ENCODE measurements at places on chromosomes 3 and 15.

GRCh38 chr3:37770938-37771918 is 90.5 kb upstream of the CTDSPL start:
- DNase-seq, result no peak

DNA sequence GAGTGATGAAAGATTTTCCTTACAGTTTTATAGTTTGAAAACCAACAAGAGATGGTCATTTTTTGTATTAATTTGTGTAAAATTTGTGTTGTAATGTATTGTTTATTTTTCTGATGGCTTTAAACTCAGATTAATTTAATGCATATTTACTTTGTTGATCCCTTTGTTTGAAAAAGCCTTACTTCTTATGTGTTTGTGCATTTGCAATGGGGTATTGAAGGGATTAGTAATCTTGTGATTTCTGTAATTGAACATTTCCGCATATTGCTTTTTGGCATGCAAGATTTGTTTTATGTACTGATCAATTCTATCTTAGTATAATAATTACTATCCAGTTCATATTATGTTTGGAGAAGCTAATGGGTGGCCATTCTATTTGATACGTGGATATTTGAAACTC is 98.4 kb upstream of the ROBO1 start:
- DNase-seq, result no peak

GRCh38 chr3:134363381-134363755 is 10.9 kb downstream of the AMOTL2 start:
- no peak for DNase-seq

DNA sequence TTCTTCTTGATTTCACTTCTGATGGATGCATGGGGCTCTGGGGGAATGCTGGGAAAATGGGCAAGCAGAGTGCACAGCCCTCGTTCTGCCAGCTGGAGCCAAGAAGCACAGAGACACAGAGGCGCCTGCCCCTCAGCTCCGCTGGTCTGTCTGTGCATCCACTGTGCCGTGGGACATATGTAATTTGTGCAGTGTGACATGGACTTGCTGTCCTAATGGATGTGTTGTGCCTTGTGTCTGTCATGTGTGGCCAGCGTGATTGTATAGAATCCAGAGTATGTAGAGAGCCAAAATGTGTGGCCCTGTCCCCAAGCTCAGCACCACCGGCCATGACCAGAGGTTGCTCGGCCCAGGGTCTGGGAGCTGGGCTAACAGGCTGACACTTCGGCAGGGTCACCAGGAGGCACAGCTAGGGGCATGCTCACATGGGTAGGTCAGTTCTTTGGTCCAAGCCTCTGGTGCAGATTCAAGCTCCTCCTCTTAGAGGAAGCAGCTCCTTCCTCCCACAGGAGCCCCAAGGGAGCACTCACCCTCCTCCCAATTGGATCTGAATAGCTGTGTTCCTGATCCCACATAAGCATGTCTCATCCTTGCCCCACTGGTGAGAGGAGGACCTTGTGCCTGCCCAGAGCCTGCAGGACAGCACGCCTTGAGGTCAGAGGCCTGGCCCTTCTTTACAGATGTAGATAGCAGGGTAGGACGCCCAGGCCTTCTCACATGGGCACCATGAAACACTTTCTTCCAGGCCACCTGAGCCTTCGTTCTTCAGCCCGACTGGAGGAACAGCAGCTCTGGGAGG is 100.8 kb upstream of the ABHD17C start:
- no peak for DNase-seq

DNA sequence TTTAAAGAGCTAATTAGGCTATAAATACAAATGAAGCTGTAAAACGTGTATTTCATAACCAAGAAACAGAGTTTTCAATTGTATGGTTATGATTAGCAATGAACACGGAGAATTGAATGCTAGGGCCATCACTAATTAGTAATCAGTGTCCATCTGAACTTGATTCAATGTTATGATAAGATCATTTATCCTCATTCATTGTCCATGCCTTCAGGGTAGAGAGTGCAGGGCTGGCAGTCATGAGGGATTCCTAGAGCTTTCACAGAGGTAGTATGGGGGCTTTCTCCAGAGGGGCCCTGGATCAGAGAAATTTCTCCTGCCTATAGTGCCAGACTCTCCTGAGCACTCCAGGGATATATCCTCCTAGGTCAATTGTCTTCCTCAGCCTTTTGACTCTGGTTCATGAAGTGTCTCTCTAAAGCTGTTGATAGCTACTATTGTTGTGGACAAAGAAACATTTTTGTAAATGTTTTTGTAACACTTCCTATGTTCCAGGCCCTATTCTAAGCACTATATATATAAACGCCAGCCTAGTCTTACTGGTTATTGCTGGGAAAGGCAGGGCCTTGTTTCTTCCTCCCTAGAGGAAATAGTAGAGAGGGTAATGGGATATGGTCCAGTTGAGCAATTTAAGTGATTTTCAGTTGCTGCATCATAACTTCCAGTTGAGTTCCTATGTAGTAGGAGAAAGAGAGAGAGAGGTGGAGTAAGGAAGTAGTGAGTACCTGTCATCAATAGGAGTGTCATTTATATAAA is 249.0 kb downstream of the NFKBIZ start:
- no peak for DNase-seq

GRCh38 chr3:55668359-55668758 is 181.3 kb upstream of the WNT5A start:
- no peak for DNase-seq

- no peak for DNase-seq
Observed at GRCh38 chr3:20809356-20809755, 623.4 kb upstream of the SGO1 start.

GRCh38 chr15:83046558-83047127 is 20.4 kb downstream of the BTBD1 start:
- no peak for DNase-seq

- no peak for DNase-seq
Observed at GRCh38 chr3:139173372-139174108, 128.8 kb upstream of the PRR23C start.

DNA sequence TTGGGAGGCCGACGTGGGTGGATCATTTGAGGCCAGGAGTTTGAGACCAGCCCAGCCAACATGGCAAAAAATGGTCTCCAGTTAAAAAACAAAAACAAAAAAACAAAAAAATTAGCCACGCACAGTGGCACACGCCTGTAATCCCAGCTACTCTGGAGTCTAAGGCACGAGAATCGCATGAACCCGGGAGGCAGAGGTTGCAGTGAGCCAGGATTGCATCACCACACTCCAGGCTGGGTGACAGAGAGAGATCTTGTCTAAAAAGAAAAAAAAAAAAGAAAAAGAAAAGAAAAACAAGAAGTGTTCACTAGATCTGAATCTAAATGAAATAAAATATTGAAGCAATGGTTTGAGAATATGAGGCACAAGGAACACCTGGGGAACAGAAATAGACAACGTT is 36.7 kb downstream of the SLC9A9 start:
- DNase-seq, result no peak

DNA sequence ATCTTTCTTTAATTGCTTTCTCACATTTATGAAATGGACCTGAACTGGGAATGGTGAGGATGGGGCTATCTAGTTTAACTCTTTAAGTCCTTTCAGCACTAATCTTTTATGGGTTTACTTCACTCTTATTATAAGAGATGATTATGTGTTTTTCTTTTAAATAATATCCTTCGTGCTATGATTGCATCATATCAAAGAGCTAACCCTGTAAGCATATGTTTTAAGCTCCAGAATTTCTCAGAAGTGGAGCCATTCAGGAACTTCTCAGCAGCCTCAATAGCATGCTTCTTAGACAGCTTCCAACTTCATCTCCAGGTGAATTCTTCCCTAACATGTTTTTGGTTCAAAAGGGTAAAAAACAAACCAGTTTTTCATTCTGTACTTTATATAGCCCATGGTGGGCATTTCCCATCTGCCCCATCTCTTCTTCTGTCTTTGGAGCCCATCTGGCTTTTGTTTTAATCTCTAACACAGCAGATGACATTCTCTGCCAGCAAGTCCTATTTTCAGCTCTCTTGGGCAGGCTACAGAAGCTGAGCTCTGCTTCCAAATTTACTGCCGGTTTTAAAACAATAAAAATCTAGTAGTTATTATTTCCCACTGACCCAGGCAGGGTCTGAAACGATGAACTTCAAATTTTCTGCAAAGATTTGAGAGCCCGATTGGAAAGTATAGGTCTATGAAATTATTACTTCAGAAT is 26.8 kb upstream of the IL1RAP start:
- DNase-seq, result no peak

- no peak for DNase-seq
Observed at GRCh38 chr15:85837011-85837433, 42.3 kb upstream of the KLHL25 start.

GRCh38 chr3:63429905-63430304 is 151.8 kb downstream of the SYNPR start:
- DNase-seq, result no peak

Measured in Caki2 (cell line).